ENCODE measurements at places on chromosomes 5 and 9.

DNA sequence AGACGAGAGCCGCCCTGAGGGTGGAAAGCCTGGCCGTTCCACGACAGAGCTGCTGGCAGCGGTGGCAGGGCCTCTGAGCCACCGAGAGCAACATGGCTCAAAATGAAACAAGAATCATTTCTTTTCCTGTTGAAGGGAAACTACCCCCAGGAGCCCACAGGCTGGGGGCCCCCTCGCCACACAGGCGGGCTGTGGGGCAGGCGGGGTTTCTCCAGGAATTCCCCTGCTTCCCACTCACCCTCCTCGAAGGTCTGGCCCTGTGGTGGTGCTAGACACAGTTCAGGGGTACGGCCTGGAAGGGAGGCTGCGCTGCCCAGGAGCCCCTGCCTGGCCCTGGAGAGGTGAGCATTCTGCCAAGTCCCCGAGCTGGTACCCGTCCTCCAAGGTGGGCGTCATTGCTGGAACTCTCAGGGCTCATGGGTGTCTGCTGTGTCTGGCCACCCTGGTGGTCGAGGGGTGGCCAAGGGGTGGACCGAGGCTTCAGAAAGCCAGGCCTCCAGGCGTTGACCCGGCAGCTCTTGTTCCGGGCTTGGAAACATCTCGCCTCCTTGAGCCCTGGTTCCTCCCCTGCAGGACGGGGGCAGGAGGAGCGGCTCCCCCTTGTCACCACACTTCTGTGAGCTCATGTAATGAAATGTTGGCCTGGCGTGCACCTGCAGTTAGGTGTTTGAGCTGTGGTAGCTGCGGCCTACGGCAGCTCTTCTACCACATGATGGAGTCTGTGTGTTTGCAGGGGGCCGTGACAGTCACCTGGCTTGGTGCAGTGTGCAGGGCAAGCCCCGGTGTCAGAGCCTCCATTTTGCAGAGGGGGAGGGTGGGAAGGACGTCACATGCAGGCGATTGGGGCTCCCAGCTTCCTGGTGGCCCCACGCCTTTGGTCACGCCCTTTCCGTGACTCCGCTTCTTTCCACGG, 65.3 kb downstream of the RXRA start:
- no peak for DNase-seq

DNA sequence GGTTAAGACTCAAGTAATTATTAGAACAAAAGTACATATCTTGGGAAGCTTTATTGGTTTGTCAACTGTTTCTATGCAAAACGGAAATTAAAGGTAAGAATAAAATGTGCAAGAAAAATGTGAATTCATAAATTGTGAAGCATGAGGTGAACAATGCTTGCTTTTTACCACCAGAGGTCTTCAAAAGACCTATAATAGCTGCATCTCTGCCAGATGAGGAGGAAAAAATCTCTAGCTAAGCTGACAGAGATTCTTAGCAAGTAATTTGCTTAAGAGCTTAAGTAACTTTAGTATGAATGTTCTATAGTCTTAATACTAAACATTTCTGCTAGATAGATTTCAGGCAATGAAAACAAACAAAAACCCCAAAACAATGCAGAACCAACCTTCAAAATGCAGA, 54.1 kb downstream of the MRPS30 start:
- DNase-seq, result no peak

DNA sequence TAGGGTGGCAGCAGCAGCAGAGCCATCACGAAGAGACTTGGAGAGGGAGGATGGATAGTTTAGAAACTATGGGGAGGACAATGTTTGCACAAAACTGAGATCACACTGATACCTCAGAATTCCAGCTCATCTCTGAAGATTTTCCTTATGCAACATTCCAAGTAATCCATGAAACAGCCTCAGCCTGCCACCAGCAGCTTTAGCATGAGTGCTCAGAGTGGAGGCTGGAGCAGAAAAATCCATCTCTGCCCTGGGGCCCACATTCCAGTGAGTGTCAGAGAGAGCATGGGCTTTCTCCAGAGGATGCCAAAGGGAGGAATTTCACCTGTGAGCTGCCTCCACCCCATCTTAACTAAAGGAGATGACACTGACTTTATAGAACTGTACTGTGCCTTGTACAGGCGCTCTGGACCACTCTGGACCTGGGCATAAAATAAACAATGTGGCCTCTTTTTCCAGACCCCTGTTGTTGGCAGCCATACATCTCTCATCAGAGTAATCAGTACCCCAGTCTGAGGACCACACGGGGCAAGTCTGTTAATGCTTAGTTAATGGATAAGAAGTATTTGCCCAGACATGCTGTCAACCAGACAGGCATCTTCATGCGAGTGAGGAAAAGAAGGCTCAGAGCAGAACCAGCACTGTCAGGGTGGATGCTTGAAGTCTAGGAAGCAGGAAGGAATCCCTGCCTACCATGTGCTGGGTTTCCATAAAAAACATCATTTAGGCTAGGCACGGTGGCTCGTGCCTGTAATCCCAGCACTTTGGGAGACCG, 440.9 kb downstream of the ENC1 start:
- DNase-seq, result no peak

DNA sequence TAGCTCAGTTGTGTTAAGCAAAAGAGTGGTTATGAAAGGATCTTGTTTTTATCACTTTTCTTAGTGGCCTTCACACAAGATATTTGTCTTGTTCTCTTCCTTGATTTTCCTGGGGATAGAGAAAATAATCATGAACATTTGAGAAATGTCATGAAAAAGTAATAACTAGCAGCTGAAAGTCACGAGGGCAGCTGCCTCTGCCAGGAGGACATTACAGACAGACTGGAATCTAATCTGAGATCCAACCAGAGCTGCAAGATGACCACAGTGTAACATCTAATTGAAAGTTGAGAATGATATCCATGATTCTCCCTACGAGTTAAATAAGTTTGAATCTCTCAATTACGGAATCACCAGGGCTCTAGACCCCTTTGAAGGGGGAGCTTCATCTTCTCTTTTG, 274.9 kb downstream of the ARHGAP26 start:
- DNase-seq, result no peak

DNA sequence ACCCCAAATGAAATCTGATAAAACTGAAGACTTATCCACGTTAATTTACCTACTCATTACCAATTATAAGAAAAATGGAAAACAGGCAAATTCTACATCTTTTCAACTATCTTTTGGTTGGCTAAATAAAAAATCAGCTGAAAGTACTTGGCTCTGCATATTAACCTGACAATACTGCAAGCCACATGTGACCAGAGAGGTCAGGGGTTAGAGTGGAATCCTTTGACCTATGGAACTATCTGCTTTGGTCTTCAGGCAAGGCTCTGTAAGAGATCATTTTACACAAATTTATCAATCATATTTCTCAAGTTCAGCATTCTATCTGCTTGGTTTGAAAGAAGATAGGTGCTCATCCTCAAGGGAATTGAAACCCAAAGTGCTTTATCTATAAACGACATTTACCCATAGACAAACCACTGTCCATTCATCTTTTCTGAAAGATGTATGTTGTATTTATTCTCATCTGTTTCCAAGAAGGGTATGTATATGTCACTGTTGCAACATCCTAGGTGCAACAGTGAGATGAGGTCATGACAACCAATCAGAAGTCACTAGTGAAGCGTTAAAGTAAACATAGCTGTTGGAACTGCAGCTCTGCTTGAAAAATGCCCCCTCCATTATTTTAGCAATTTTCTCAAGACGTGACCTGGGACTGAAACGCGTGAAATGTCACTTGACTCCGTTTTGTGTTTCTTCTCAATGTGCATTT, 144.9 kb upstream of the POU5F2 start:
- no peak for DNase-seq

DNA sequence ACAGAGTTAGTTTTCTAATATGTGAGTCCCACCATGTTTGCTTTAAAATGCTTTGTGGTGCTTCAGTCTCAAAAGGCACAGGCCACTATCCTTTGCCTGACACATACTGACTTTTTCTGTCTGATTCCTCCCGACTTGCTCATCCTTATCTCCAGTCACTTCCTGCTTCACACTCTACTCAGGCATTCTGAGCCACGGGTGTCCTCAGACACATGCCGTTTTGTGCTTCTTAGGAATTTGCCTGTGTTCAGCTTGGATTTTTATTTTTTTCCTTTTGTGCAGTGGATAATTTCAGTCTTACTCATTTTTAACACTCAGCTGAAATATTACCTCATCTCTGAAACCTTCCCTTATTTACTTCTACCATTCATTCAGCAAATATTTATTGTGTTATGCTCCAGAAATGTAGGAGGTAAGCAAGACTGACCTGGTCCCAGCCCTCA, 54.1 kb downstream of the MAN2A1 start:
- DNase-seq, result no peak
